ENCODE measurements at places on chromosomes 12 and 14. TPM values are rescaled to one million over a fixed set of nuclear protein-coding genes. Genes with fewer than 3 reads are reported as not detected.

KRT85 gene
- not detected for total RNA-seq

CDKN3 gene
- 5.7 TPM for total RNA-seq

SERPINA9 gene
- not detected for total RNA-seq

ISM2 gene
- total RNA-seq = 0.27 TPM

ACSM4 gene
- total RNA-seq = not detected

IL31 gene
- total RNA-seq = not detected

DTX1 gene
- 1.1 TPM for total RNA-seq

SLC25A47 gene
- not detected for total RNA-seq

DNAJC22 gene
- total RNA-seq = not detected

CLEC6A gene
- total RNA-seq = not detected

TGFB3 gene
- 2.2 TPM for total RNA-seq

TXNRD1 gene
- total RNA-seq = 82.1 TPM

COX8C gene
- total RNA-seq = not detected

SMCO3 gene
- not detected for total RNA-seq

LRCOL1 gene
- 0.54 TPM for total RNA-seq

BHLHE41 gene
- total RNA-seq = 0.81 TPM
